NCI-H460 (cell line): ENCODE measurements at places on chromosomes 7 and 10.

- no peak for DNase-seq
These were observed 29.4 kb downstream of the DNAJB9 start for GRCh38 chr7:108598914-108599580.

- peak; percentile 71 for DNase-seq
These were observed at the start of gene ITGB8 for GRCh38 chr7:20330239-20330927. Gene ITGB8 (plus strand): TSS chr7:20330900. CDS start chr7:20331807, 907 bp downstream.

GRCh38 chr7:131100357-131101054 lies 227.2 kb upstream of the MKLN1 start:
- no peak for DNase-seq

GRCh38 chr7:51273360-51273759 lies 43.2 kb downstream of the COBL start:
- DNase-seq, result no peak

GRCh38 chr10:436013-436697 lies 253.3 kb downstream of the DIP2C start:
- no peak for DNase-seq

DNA sequence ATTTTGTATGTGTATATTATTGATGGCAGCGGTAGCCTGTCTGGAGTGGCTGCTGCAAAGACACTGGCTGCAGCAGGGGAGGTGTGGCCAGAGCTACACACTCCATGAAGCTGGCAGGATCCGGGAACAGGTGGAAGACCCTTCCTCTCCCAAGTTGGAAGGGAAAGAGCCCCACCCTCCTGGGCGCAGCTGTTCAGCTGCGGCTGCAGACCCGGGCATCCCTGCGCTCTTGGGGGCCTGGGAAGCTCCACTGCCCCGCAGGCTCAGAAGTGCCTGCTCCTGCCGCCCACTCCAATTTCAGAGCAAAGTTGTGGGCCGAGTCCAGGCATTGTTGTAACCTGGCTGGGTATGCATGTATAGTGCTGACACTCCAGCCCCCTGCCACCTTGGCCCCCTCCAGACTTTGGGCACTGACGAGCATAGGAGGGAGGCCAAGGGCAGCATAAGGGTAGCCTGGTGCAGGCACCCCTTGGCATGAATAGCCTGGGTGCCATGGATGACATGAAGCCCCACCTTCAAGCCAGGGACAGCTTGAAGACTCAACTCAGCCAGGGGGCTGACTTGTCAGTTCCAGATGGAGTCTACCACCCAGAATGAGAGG lies 90.7 kb upstream of the TMEM168 start:
- no peak for DNase-seq

GRCh38 chr7:128053991-128054390 lies 22.8 kb upstream of the LRRC4 start:
- DNase-seq, result no peak

GRCh38 chr7:45443263-45443662 lies 130.9 kb upstream of the ADCY1 start:
- DNase-seq, result no peak

GRCh38 chr7:4959306-4959705 lies 319 bp upstream of the MMD2 start:
- DNase-seq, result no peak

DNA sequence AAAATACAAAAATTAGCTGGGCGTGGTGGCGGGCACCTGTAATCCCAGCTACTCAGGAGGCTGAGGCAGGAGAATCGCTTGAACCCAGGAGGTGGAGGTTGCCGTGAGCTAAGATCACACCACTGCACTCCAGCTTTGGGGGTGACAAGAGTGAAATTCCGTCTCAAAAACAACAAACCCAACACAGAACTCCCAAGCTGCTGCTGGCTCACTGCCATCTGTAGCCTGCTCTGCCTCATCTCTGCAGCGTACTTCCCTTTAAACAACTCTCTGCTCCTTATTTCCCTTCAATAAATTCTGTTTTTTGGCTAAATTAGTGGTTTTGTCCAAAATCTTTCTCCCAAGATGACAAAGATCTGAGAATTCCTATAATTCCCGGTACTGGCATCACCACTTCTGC lies 189.2 kb upstream of the GALNT17 start:
- no peak for DNase-seq

- DNase-seq, result no peak
These were observed 266.3 kb downstream of the PPP1R3A start for GRCh38 chr7:113652501-113652900.
